Stimulated activated effector memory CD8-positive, alpha-beta T cell treated with anti-CD3 and anti-CD28 coated beads, Interleukin-12 subunit alpha, Interleukin-12 subunit beta, amount 100 ng/mL, for 72 hours (primary cell): ENCODE measurements at places on chromosomes 4 and X.

GRCh38 chr4:26566133-26566532 lies 17.8 kb upstream of the TBC1D19 start:
- no peak for DNase-seq

DNA sequence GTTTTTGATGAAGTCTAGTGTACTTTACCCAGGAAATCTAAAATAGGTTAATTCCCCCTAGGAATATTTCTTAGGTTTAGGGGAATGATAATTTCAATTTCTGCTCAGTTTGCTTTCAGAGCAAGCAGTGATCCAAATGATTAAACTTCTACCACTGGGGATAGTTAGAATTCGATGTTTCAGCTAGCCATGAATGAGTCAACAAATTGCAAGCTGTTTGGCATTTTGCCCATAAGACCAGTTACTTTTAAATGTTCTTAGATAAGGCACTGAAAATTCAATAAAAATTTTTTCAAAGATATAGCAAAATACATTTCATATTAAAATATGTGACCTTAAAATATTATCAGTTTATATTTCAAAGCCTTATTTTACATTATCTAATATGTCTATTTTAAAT lies 993.6 kb downstream of the ARAP2 start:
- DNase-seq, result no peak

GRCh38 chrX:105221374-105221773 lies 880 bp upstream of the TEX13A start:
- DNase-seq, result no peak

DNA sequence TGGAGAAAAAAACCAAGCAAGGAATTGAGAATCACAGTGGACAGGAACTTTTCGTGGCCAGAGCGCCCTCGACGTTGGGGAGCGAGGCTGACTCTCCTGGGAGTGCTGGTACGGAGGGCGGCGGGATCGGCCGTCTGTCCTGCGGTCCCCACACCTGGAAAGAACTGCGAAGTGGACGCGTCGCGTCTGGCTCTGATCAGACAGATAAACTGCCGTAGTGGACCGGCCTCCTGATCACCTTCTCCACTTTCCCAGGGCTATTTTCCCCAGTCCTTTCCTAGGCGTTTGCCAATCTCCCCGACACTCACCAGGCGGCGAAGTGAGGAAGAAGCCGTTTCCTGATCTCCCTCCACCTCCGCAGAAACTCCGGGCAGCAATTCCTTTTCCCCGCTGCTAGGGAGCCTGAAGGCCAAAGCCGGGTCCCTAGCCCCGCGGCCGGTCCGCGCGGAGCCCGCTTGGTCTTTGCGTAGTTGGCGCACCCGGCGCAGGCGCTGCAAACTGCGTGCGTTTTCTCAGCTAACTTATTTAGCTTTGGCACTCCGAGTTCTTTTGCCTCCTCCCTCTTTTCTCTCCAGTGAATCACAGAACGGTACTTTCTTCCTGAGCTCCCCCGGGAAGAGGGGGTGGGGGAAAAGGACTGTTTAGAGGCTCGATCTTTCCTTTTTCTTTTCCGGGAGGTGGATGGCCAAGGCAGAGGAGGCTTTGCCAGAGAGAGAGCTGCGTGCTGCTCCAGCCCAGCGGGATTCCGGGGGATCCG lies at the start of gene ARSJ:
TSS of gene ARSJ (minus strand) at position 500 of the 757 bp plus-strand sequence. CDS start 813 bp downstream, outside the sequence.
- peak; percentile 12 for DNase-seq

DNA sequence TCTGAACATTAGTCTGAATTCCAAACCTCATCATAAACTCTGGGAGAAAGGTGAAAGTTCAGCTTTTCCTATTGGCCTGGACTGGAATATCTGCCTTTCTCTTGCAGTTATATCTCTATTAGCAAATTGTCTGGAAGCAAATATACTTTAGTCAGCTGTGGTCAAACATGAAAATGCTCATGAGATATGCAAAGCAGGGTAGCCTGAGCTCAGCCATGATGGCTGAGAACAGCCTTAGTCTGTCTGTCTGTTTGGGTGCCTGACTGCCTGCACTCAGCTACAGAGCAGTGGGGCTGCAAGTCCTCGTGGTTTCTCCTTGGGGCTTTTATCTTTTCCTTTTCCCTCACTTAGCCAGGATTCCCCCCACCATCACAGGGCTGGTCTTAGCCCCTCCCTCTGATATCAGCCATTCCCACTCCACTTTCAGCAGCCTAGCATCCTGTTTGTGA lies 19.5 kb upstream of the PGRMC2 start:
- no peak for DNase-seq

DNA sequence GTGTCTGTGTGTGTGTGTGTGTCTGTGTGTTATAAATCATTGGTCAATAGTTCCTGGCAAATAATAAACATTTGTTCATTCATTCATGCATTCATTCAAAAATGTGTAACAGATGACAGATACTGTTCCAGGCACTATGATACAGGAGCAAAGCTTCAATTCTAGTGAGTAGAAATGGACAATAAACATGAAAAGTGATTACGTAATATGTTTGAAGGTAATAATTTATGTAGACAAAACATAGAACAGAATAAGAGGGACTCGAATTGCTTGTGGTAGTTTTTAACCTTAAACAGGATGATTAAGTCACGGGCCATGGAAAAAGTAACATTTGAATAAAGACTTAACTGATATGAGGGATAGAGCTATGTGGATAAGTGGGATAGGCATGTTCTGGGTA lies 90.1 kb upstream of the MAGEC2 start:
- DNase-seq, result no peak

- no peak for DNase-seq
Observed at GRCh38 chr4:87053176-87053658, 118.4 kb downstream of the AFF1 start.

- DNase-seq, result no peak
Observed at GRCh38 chrX:68833855-68834331, 5.1 kb downstream of the EFNB1 start.

DNA sequence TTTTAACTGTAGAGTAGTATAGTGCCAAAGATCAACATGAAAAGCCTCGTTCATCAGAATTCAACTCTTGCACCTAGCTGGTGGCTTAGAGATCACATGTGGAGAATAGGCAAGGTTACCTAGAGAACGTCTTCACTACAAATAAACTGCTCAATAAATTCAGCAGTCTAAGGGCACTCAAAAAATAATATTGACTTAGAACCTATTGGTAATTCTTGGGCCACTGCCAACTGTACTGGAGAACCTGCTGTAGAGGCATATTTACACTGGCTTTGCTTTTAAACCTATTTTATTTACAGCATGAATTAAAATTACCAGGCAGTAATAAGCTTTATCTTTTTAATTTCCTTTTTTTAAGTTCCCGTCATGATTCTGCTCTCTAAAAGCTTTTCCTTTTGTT lies 343.7 kb downstream of the PDHA2 start:
- DNase-seq, result no peak

DNA sequence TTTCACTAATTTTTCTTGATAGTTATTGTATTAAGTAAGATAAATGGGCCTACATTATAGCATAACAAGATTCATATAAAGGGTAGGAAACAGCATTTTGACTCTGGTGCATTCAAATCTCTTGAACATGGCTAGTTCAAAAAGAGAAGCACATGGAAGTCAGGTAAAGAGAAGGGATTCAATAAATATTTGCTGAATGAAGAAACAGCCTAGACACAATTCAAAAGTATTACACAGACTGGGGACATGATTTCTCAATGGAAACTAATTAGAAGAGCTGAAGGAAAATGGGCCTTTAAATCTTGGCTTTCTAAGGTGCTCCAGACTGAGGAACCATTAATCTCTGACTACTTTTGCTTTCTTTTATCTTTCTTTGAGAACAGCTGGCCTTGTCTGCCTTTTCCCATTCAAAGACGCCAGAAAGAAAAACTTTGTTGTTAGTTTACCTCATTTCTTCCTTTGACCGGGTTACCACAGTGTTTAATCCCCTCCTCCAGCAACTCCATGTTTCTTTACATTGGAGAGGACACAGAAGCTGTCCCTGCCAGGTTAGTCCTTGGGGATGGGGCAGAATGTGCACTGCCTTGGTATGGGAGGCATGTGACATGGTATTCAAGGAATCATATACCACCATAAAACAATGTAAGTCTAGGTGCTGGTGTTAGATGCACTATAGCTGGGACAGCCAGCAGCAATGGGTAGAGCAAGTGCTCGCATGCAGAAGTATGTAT lies 264.2 kb downstream of the CAMK2D start:
- no peak for DNase-seq

GRCh38 chr4:146359771-146360170 lies 145.4 kb downstream of the REELD1 start:
- DNase-seq, result no peak

- no peak for DNase-seq
Observed at GRCh38 chr4:82136161-82136801, 237.5 kb downstream of the HNRNPD start.

- no peak for DNase-seq
Observed at GRCh38 chrX:47643926-47644325, 6.4 kb downstream of the ELK1 start.

DNA sequence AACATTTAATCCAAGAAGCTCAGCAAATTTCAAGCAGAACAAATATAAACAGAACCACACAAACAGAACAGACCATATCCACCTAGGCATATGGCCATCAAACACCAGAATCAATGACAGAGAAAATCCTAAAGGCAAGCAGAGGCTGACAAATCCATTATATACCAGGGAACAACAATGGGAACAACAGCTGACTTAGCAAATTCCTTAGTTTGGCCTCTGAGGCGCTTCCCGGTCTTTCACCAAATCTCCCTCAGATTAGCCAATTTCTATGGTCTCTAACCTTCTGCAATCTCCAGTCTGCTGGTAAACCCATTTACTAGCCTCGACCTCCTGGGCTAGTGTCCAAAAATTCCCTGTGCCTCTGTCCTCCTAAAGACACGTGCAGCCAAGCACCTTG lies 59.2 kb downstream of the GPR143 start:
- DNase-seq, result no peak

- DNase-seq, result no peak
Observed at GRCh38 chr4:141610365-141610764, 26.0 kb upstream of the IL15 start.

DNA sequence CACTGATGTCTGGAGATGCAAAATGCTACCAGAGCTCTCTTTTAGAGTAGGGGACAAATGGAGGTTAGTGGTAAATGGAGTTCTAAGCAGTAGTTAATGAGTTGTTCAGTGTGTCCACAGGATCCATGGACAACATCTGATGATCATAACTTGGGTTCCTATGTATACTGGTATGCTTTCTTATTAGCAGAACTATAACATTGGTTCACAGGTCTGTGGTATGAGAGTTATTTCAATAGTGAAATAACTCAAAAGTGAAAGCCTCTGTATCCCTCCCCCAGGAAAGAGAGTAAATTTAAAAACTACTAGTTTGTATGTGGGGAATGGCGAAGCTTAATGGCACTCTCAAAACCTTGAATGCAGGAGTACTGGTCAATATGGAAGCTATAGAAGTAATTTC lies 363.5 kb upstream of the EMCN start:
- DNase-seq, result no peak

GRCh38 chr4:110854021-110854678 lies 231.3 kb upstream of the PITX2 start:
- no peak for DNase-seq

DNA sequence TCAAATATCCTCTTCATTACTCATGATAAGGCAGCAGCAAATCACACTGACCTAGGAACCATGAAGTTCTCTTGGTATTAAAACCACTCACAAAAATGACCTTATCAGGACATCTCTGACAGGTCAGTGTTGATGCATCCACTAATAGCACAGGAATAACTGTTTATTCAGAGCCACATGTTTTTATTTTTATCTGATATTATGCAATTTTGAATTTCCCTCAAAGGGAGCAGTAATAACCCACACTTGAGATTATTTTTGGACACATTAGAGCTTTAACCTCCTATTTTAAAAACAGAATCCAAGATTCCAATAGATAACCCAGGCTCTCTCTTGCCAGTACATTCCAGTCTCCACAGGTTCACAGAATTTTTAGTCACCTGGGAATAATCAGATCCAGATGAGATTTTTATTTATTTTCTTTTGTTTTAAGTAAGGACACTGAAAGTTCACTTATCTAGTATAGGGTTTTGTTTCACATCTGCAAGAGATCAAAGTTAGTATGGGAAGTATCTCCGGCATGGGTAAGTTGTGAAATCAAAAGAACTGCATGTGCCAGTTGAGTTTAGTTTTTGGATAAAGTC lies 36.3 kb upstream of the MYOZ2 start:
- DNase-seq, result no peak

DNA sequence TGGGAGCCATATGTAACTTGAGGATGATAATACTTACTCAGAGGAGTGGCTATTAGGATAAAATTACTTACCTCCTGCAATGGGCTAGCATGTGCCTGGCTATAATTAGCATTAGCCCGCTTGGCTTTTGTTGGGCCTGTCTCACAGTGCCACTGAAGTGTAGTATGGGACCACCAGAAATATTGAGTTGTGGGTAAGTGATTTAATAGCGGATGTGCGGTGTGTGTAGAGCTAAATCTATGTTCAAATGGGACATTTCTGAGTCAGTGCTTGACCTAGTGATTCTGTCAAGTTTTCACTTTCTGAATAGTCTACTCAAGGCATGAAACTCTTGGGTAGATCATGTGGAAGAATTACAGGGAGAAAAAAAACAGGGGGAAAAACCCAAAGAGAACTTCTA lies 3.5 kb upstream of the CLNK start:
- no peak for DNase-seq

DNA sequence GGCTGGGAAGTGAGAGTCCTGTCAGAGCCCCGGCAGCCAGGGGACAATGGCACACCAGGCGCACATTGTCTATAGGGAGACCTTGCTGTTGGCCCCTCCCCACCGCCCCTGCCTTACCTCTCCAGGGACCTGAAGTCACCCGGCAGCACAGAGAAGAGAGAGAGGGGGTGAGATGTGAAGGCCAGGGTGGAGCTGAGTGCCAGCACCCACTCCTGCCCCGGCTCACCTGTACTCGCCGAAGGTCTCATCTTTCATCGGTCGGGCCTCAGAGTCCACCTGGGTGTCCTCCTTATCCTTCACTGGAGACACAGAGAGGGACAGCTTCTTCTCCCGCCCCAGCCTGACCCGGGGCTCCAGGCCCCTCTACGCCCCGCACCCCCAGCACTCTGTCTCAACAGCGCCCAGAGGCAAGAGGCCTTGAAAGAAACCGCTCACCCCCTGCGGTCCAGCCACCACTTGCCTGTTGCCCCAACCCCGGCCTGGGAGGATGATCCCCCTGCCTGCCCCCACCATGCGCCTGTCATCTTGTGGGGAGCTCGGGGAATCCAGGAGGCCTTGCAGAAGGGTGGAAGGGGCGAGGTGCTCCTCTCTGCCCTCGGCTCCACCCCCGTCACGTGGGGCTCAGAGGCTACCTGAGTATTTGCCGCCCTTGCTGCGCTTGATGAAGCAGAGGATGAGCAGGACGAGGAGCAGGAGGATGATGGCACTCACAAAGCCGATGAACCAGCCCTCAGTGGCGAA lies 22.6 kb downstream of the L1CAM start:
- no peak for DNase-seq

- DNase-seq, result no peak
Observed at GRCh38 chr4:85842540-85842939, 367.6 kb downstream of the ARHGAP24 start.

- no peak for DNase-seq
Observed at GRCh38 chr4:33395731-33396485, 2675.7 kb downstream of the PCDH7 start.

GRCh38 chr4:121789960-121790829 lies 10.9 kb upstream of the EXOSC9 start:
- DNase-seq, result no peak
